ENCODE measurements at places on chromosomes 7 and 10. TPM values are rescaled to one million over a fixed set of nuclear protein-coding genes. Genes with fewer than 3 reads are reported as not detected.

The GSAP gene
- total RNA-seq, result 9.5 TPM

The GIMAP7 gene
- total RNA-seq, result not detected

The CLRN3 gene
- total RNA-seq, result not detected

The ASB4 gene
- total RNA-seq, result not detected

The GHRHR gene
- not detected for total RNA-seq

The LEP gene
- not detected for total RNA-seq

The SPDYE5 gene
- total RNA-seq, result not detected

The GDF10 gene
- total RNA-seq, result not detected

The MET gene
- total RNA-seq, result 36.2 TPM

The TWNK gene
- total RNA-seq, result 4.2 TPM

The SNCG gene
- 3.3 TPM for total RNA-seq

The LAMTOR4 gene
- total RNA-seq, result 30.5 TPM

The RASSF4 gene
- 7.5 TPM for total RNA-seq

The PDE1C gene
- total RNA-seq, result 0.74 TPM

The FBXO24 gene
- total RNA-seq, result 0.30 TPM

The FRG2B gene
- not detected for total RNA-seq

The MGAM2 gene
- not detected for total RNA-seq

The CALML5 gene
- not detected for total RNA-seq

The FKBP6 gene
- total RNA-seq, result not detected

The TIMM23B gene
- 22.9 TPM for total RNA-seq

The ZNF37A gene
- 12.8 TPM for total RNA-seq

The SEC23IP gene
- 52.2 TPM for total RNA-seq

The DDC gene
- total RNA-seq, result not detected

The OR6V1 gene
- total RNA-seq, result not detected

The DPP6 gene
- not detected for total RNA-seq

The NUTM2E gene
- total RNA-seq, result not detected

The PAX4 gene
- total RNA-seq, result not detected

The ZNF365 gene
- 2.8 TPM for total RNA-seq

The GIMAP8 gene
- total RNA-seq, result not detected

The SAMD9 gene
- 11.9 TPM for total RNA-seq

The RRP12 gene
- total RNA-seq, result 16.9 TPM

The DMBT1 gene
- not detected for total RNA-seq

The ZP3 gene
- 0.89 TPM for total RNA-seq

The ANKRD30A gene
- not detected for total RNA-seq

The STAG3 gene
- total RNA-seq, result 0.88 TPM

The GRB10 gene
- 32.7 TPM for total RNA-seq

The OR2A5 gene
- total RNA-seq, result not detected

The CALHM2 gene
- total RNA-seq, result 12.1 TPM

The GRM3 gene
- total RNA-seq, result not detected

The HTR5A gene
- total RNA-seq, result not detected

The LFNG gene
- 16.6 TPM for total RNA-seq

The GPER1 gene
- total RNA-seq, result 1.6 TPM

The KIAA1549 gene
- 3.6 TPM for total RNA-seq

The DKK1 gene
- 266 TPM for total RNA-seq

The ARMC10 gene
- 44.2 TPM for total RNA-seq

The ANKRD7 gene
- total RNA-seq, result 0.97 TPM

The ZNF467 gene
- 0.59 TPM for total RNA-seq

The KAZALD1 gene
- total RNA-seq, result 3.6 TPM

The LRIT1 gene
- total RNA-seq, result not detected

The PPP3CB gene
- 43.4 TPM for total RNA-seq

The ARMC3 gene
- not detected for total RNA-seq

The FBXL13 gene
- 2.3 TPM for total RNA-seq

Data from smooth muscle cell of the umbilical artery (primary cell).